NCI-H2029 (cell line): ENCODE measurements at places on chromosomes 16 and 17.

DNA sequence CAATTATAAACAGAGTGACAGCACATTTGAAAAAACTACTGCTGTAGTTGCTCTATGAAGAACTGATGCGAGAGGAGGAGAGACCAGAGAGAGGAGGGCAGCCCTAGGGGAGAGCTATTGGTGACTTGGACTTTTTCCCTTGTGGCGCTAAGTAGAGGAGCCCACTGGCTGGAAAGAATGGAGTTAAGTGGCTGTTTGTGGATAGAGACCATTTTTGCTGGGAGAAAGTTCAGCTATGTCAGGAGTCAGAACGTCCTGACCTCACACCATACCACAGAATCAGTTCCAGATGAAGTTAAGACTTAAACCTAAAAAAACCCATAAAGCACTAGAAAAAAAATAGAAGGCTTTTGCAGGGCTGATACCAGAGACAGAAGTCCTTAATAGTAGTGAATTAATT is 2.0 kb downstream of the POLR2A start:
- no peak for DNase-seq

GRCh38 chr17:50239937-50240336 is 34.3 kb upstream of the TMEM92 start:
- DNase-seq, result no peak

GRCh38 chr17:73301369-73301768 is 10.4 kb downstream of the CDC42EP4 start:
- no peak for DNase-seq

DNA sequence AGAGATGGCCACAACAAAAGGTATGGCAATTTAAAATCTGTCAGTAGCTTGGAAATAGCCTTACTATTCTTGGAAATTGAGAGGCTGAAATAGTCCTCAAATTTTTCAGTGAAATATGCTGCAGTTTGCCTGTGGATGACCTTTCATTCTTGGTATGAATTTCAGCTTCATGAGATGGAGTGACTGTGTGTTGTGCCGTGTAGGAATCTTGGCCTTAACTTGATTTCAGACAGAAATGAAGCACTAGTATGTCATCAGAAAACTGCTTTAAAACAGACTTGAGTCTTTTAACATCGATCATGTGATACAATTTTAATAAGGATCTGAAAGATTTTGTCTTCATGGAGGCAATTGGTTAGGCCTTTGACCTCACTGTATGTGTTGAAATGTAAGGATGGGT is 247.2 kb downstream of the CNTNAP4 start:
- DNase-seq, result no peak

- no peak for DNase-seq
Observed at GRCh38 chr17:64328036-64328858, 62.4 kb downstream of the PECAM1 start.
